Stimulated activated CD8-positive, alpha-beta memory T cell treated with anti-CD3 and anti-CD28 coated beads, Interleukin-4, amount 100 ng/mL, for 24 hours (primary cell): ENCODE measurements at places on chromosomes 7 and 10.

- DNase-seq = no peak
Observed at GRCh38 chr7:15487896-15488295, 73.9 kb downstream of the AGMO start.

DNA sequence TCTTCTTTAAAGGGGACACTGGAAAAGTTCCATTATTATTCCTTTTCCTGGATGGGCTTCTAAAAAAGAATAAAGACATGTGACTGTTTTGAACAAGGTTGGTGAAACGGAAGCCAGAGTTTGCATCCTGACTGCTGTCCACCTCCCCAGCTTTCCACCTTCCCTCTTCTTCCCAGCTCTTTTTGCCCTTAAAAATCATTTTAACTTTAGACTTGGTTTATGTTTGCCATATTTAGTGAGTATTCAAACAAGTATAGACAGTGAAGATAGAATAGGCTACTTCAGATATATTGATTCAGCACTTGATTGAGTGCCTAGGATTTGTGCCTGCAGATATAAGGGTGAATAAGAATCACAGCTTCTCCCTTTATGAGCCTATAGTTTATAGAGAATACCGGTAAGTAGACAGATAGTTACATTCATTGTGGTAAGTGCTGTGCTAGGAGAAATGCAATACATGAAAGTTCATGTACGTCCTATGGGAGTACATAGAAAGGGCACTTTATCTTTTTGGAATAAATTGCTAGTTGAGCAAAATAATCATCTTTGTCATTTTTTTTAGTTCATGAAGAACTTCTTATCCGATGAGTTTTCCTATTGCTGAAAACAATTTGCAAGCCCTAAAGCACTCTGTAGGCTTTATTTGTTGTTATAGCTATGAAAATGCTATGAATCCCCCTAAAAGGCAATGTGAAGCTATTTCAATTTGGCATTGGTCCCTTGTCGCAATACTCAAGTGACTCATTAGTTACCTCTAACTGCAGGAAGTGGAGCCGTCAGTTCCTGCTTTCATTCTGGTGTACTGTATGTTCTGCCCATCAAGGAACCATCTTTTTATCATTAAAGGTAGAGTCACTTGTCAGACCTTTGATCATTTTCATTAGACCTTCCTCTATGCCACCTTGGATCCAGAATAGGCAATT, 57.2 kb upstream of the STRIP2 start:
- DNase-seq = no peak

DNA sequence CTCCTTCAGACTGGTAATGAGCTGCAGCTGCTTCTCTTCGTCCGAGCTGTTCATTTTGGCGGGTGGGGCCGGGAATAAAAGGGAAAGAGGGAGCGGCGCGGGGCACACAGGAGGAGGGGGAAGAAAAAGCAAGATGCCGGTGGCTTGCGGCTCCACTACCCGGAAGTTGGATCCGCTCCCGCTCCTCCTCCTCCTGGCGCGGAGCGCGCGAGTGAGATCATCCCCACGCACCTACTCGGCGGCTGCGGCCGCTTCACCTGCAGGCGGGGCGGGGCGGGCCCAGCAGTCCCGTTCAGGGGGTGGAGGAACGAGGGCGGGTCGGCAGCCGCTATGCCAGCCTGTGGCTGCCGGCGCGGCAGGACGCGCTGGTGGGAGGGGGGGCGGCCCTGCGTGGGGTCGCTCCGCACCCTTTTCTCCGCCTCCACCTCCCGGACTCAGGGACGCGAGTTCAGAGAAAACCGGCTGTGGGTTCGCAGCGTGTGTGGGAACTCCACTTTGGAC, at the start of gene SHTN1:
TSS of gene SHTN1 (minus strand) at position 162 of the 501 bp plus-strand sequence. CDS start at position 54, 108 bp downstream.
- DNase-seq = no peak

DNA sequence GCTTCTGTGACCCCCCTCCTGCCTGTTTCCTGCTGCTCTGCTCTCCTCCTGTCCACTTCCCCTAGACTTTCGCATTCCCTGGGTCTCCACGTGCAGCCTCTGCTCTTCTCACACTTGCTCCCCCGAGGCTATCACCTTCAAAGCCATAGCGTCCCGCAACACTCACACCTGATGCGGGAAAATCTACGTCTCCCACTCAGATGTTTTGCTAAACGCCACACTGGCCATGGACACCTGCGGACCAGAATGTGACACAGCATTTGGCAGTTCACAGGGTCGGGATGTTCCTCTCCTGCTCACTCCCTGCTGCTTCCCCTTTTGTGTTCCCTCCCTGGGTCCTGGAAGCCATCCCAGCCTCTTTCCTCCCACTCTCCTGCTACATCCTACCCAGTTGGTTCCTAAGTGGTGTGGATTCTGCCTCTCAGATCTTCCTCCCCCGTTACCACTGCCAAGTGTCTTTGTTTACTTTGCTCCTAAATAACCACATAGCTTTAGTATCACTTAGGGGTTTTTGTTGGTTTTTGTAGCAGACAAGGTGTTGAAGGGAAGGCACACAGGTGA, 33.7 kb upstream of the RBM33 start:
- no peak for DNase-seq

DNA sequence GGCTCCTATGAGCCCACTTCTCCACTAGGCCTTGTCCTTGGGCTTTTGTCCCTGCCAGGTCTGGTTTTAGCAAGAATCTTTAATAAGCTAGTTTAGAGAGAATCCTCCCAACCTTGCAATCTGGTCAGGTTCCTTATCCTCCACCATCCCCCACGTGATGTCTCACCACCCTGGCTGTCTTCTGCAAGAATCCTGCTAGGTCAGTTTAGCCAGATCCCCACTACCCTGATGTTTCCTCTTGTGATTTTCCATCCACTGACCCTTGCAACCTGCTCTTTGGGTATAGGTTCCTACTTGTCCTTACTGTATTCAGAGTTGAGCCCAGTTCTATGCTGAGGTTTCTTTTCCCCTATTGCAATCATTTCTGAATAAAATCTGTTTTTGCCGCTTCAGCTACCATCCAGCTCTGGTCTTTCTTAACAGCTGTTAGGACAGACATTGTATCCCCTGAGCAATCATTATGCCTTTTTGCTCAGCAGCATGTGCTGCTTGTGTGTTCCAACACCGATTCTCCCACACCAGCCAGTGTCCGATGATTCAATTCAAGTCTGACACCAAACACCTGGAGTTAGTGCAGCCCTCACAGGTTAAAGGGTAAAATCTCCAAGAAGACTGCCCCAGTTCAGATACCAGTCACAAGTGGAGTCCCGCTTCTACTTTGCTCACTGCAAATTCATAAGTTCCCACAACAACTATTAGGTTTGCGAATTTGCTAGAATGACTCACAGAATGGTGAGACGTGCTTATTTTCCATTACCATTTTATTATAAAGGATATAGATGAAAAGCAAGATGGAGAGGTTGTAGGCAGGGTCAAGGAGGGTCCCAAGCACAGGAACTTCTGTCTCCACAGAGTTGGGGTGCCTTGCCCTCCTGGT, 62.2 kb upstream of the ADCY1 start:
- DNase-seq = no peak

DNA sequence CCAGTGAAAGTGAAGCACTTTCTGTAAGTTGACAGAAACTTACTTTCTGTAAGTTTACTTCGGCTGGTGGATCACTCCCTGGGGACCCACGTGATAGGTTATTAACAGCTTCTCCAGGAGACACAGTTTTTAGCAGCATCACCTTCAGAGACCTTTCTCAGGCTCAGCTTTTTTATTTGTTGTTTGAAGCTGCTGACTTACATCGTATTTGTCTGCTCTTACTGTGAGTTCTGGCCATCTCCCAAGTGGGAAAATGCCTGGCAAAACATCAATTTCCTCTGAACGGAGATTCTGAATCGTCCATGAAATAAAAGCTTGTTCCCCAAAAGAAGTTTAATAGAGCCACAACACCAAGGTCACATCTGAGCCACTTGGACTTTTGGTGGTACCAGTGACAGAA, 178.7 kb upstream of the PODXL start:
- no peak for DNase-seq

- DNase-seq = no peak
Observed at GRCh38 chr10:4981722-4982471, 18.7 kb downstream of the AKR1C1 start.

GRCh38 chr7:155043756-155044155, 26.4 kb upstream of the HTR5A start:
- DNase-seq = no peak

GRCh38 chr7:363626-364025, 73.7 kb downstream of the FOXL3 start:
- no peak for DNase-seq

- no peak for DNase-seq
Observed at GRCh38 chr10:28845009-28845682, 167.8 kb downstream of the BAMBI start.

DNA sequence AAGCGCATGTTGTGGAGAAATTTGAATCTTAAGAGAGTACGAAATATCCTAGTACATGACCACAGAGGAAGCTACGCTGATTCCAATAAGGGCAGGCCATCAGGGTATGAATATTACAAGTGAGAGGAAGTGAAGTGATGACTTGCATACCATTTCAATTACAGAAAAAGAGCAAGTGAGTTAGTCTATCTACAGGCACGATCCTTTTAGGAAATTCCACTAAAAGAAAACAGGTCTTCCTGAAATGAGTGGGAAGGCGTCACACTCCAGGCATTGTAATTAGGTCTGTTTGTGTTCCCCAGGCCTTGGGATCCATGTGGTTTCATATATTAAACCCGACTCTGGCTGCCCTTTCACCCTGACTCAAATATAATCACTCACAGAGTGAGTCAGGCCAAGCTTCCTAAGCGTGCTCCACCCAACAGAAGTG, 152.5 kb downstream of the SEMA3A start:
- no peak for DNase-seq

DNA sequence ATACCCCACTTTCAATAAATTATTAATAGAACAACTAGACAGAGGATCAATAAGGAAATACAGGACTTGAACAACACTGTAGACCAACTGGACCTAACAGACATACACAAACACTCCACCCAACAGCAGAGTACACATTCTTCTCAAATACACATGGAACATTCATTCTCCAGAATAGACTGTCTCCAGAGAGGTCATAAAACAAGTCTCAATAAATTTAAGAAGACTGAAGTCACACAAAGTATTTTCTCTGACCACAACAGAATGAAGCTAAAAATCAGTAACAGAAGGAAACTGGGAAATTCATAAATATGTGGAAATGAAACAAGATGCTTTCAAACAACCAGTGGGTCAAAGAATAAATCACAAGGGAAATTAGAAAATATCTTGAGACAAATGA, 119.8 kb downstream of the SMURF1 start:
- no peak for DNase-seq

- no peak for DNase-seq
Observed at GRCh38 chr7:147700702-147701101, 889.9 kb upstream of the C7orf33 start.
